Coronary artery (tissue), 2 donors: ENCODE measurements at places on chromosomes 4 and X.

DNA sequence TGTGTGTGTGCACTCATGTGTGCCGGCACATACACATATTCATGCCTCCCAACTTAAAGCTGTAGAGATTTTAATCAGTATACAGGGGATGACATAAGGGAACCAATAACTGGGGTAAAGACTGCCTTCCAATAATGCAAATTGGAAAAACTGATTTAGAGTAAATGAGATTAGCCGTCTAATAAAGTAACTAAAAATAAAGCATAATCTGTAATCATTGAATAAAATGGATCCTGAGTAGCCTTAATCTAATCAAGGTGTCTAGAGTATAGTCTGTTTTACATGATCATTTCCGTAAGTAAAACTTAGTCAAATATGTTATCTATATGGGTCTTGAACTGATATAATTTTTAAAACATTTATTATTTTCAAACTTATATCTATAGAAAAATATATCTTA, 925.8 kb downstream of the FSTL5 start:
- no peak for DNase-seq

GRCh38 chrX:149961572-149961971, 23.3 kb upstream of the EOLA2 start:
- DNase-seq, result no peak

DNA sequence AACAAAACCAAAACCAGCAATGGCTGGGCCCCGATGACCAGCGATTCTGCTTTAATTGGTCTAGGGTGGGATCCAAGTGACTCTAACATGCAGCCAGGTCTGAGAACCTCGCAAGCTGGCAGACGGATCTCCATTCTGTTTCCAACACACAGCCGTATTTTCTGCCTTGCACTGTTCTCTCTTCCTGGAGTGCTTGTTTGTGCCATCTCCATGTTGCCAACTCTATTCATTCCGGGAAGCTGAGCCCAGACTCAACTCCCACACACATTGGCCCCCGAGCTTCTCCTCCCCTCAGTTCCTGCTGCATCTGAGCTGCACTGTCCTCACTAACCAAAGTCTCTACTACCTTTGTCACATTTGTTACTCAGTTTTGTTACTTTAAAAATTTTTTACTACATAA, 35.6 kb downstream of the GEMIN8 start:
- DNase-seq, result no peak

- no peak for DNase-seq
Measured at GRCh38 chrX:37785569-37785968, 5.7 kb downstream of the CYBB start.

- DNase-seq, result no peak
Measured at GRCh38 chr4:69910016-69910782, 20.7 kb upstream of the CSN1S1 start.

DNA sequence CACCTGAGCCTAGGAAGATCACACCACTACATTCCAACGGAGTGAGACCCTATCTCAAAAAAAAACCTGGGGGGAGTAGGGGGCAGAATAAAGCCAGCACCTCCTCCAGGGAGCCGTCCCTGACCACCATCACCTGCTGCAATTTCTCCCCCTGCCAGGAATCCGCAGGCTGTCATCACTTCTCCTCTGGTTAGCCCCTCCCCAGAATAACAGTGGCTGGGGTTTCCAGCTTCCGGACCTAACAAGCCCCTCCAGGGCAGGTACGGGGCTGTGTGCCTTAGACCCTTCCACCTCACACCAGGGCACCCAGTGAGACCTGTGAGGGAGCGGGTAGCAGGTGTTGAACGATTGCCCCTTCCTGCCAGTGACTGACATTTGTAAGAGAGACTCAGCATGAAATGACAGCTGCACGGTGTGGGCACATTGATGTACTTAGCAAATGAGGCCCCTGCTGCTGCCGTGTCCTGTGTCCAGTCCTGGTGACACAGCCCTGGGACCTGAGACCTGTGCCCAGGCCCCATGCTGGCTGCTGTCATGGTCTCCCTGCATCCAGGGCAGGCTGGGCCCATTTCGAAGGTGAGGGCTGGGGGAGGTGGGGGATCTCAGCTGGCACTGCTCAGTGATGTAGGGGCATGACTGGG, 6.7 kb upstream of the WFS1 start:
- no peak for DNase-seq

- no peak for DNase-seq
Measured at GRCh38 chrX:115134382-115134781, 54.8 kb upstream of the RBMXL3 start.

- DNase-seq, result no peak
Measured at GRCh38 chr4:170887396-170887795, 797.6 kb upstream of the AADAT start.

GRCh38 chr4:74768857-74769525, 25.3 kb downstream of the BTC start:
- no peak for DNase-seq

- no peak for DNase-seq
Measured at GRCh38 chr4:159017323-159018026, 85.4 kb upstream of the RAPGEF2 start.

DNA sequence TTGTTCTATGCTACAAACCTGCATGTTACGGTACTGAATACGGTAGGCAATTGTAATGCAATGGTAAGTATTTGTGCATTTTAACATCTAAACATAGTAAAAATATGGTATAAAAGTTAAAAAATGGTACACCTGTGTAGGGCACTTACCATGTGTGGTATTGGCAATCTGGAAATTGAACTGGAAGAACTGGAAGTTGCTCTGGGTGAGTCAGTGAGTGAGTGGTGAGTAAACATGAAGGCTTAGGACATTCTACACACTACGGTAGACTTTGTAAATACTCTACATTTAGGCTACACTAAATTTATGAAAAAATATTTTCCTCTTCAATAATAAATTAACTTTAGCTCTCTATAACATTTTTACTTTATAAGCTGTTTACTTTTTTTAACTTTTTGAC, 78.9 kb downstream of the RRAGB start:
- DNase-seq, result no peak

DNA sequence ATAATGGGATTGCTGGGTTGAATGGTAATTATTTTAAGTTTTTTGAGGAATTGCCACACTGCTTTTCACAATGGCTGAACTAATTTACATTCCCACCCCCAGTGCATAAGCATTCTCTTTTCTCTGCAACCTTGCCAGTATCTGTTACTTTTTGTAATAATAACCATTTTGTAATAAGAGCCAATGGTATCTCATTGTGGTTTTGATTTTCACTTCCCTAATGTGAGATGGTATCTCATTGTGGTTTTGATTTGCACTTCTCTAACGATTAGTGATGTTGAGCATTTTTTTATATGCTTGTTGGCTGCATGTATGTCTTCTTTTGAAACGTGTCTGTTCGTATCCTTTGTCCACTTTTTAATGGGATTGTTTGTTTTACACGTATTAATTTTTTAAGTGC, 213.1 kb upstream of the HDX start:
- no peak for DNase-seq

GRCh38 chr4:40183615-40184411, 13.0 kb upstream of the RHOH start:
- DNase-seq, result no peak

DNA sequence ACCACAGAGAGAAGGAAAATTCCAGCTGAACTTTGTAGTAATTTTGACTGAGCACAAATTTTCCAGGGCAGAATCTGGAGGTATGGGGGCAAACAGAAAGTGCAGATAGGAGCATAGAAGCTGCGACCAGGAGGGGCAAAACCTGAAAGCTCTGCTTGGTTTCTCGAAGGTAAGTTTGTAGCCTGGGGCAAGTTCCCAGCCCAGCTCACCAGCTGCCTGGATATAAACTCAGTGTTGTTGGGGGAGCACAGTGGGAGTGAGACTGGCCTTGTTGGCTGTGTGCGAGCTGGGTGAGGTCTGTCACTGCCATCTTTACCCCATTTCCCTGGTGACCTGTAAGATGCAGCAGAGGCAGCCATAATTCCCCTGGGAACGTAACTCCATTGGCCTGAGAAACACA, 213.5 kb upstream of the POF1B start:
- no peak for DNase-seq

DNA sequence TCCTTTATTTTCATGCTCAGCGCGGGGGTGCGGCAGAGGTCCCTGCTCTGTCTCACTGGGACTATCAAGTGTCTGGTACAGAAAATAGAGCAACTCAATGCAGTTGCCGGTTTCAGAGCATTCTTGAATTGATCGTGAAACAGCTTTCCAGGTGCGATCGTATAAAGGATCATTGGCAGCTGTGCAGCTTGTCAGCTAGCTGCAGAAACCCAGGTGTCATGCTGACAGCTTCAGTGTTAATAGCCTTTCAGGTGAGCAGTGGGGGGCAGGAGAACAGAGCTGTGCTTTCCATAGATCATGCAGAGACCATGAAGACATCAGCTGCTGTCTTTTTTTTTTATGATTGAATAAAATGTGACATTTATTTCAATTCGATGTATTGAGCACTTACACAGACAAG, 583.9 kb downstream of the NLGN4X start:
- DNase-seq, result no peak

DNA sequence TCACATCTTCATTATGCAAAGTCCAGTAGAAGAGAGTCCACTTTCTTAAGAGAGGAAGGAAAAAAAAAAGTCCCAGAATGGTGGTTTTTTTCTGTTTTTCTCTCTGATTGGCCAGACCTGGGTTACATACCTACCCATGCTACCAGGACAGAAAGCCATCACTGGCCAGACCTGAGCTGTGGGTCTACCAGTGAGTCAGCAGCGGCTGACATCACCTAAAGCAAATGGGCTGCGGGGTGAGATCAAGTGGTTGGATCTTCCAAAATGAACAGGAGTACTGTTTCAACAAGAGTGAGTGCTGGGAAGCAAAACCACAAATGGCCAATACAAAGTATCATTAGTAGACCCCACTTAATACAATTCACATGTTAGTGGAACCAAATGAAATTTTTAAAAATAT, 1.6 kb upstream of the NDST3 start:
- DNase-seq, result no peak
